ENCODE measurements at places on chromosomes 6 and 20.

DNA sequence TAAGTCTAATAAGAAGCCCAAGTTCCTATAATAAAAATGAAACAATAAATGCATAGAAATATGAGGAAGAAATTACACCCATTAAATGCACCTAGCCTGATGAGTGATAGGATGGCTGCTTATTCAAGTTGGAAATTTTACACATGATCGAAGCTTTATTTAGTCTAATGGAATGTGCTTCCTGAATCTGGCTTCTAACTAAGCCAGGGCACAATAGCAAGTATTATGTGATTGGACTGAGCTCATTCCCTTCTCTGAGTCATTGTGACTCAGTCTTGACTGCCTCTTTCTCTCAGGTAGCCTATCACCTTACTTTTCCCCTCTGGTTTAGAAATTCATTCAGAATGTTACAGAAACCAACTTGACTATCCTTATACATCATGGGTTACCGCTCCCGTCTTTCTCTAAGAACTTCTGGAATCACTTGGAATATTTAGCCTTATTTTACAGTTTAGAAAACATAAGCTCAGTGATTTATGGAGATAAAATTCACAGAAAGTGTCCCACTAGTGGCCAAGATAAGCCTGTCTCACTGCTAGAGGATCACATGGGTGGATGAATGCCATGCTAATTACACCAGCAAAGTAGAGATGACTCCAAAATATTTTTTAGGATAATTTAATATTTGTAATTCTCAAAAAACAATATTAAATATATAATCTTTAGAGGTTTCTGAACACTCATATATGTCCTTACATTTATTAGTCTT lies 505.3 kb upstream of the JAG1 start:
- DNase-seq = no peak

- DNase-seq = peak; percentile 3
Measured at GRCh38 chr6:98946879-98947410, 801 bp downstream of the FBXL4 start.

DNA sequence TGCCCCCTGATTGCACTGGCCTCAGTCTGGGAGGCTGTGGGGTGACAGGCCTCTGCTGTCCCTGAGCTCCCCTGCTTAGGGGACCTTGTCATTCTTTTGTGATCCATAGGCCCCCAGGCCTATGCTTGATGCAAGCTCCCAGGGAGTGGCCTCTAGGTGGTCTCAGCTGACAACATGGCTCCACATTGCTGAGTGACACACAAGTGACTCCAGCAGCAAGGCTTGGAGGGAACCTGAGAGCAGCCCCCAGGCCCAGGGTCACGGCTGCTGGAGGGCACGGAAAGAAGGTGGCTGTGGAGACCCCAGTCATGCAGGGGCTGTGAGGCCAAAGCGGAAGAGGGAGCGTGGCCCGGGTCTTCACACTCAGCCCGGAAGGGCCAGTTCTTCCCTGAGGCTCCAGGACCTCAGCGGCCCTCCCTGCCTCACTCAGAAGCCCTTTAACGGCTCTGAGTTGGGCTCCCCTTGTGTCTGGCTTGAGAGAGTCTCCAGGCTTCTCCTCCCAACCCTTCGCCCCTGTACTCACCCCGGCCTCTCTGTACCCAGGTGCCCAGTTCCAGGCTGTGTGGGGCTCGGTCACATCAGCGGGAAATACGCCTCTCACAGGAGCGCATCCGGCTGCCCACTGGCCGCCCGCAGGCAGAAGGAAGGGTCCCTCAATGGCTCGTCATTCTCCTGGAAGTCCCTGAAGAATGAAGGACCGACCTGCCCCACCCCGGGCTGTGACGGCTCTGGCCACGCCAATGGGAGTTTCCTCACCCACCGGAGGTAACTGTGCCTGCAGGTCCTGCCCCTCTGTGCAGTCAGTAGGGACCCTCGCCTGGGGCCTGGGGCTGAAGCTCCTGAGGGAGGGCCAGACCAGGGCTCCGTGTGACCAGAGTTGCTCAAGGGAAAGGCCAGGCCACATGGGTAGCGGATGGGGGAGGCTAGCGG lies 23.7 kb upstream of the PCMTD2 start:
- DNase-seq = no peak

- no peak for DNase-seq
Measured at GRCh38 chr6:150987371-150987828, 121.9 kb downstream of the MTHFD1L start.

DNA sequence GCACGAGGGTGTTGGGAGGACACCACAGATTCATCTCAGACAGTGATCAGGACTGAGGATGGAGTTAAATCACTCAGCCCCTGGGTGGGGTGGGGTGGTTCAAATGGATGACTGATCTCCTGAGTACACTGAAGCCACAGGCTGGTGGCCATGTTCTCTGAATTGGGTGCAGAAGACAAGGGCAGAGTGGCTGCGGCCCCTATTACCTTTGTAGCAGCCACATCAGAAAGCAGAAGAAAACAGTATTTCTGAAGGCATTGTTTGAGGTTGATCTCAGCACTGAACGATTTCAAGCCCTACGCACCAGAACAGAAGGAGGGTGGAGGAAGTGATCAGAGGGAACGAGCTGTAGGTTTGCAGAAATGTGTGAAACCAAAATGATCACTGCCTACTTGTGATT lies 71.6 kb downstream of the SH3BGRL2 start:
- no peak for DNase-seq

DNA sequence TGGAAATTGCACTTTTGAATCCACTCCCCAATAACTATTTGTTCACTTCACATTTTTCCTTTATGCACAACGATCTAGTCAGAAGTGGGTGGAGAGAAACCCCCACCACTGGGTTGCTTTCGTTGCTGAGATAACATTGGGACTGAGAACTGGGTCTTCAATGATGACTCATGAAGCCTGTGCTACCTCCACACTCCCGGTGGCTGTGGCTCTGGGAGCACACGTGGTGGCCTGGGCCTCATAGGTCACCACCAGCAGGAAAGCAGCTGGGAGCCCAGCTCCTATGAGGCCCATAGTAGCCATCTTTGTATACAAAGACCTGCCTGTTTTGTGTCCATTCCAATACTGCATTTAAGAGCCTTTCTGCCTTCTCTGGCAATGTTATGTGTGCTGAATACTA lies 178.0 kb upstream of the SASH1 start:
- no peak for DNase-seq

DNA sequence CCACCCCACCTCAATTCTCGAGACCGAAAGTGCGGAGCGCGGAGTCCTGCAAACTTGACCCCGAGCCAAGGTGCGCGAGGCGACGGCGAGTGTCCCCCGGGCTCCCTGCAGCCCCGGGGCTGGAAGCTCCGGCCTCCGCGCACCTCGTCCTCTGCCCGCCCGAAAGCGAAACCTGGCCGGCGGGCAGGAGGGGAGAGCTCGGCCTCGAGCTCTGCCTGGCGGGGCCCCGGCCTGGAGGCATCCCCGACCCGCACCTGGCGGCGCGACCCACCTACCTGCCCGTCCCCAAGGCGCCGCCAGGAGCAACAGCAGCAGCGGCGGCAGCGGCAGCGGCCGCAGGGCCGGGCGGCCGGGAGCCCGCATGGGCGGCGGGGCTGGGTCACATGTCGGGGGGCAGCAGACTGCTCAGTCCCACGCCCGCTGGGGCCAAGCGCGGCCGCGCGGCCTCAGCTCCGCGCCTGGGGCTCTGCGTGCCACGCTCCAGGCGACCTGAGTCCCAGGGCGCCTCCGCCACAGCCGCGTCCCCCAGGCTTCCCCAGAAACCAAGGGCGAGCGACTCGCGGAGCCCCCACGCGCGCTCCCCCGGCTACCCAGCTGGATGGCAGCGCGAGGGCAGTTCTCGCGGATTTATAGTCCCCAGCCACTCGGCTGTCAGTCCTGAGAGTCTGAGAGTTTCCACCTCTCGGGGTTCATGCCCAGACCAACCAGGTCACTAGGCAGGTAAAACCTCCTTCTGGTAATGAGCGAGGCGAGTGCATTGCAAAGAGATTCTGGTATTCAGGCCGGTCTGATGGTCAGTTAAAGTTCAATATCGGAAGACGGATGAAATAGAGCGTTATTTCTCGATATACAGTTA lies at the start of gene IL20RA:
IL20RA (minus strand) TSS at position 600 of the 856 bp plus-strand sequence; CDS start at position 363, 237 bp downstream.
- DNase-seq = no peak

GRCh38 chr20:59376109-59376841 lies 75.9 kb downstream of the EDN3 start:
- DNase-seq = no peak

DNA sequence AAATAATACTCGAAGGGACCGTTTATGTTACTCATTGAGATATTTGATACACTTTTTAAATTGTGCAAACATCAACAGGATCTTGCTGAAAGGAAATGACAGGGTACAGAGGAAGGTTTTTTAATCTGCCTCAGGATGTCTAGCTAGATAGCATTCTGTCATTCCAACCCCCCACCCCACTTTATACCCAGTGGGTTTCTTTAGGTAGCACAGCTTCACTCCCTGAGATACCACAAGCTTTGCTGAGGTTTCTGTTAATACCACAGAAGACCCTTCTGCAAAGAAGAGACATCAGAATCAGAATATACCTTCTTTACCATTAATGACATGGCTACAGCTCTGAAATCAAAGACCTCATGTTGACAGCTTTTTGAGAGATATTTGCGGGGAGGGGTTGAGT lies 1.3 kb downstream of the PHACTR2 start:
- DNase-seq = no peak

- DNase-seq = no peak
Measured at GRCh38 chr20:64189530-64189966, 25.3 kb downstream of the MYT1 start.

- no peak for DNase-seq
Measured at GRCh38 chr6:912871-913835, 220.2 kb upstream of the EXOC2 start.

- DNase-seq = no peak
Measured at GRCh38 chr6:149503872-149504271, 19.1 kb upstream of the ZC3H12D start.

- DNase-seq = no peak
Measured at GRCh38 chr6:75563032-75563431, 38.6 kb upstream of the SENP6 start.

DNA sequence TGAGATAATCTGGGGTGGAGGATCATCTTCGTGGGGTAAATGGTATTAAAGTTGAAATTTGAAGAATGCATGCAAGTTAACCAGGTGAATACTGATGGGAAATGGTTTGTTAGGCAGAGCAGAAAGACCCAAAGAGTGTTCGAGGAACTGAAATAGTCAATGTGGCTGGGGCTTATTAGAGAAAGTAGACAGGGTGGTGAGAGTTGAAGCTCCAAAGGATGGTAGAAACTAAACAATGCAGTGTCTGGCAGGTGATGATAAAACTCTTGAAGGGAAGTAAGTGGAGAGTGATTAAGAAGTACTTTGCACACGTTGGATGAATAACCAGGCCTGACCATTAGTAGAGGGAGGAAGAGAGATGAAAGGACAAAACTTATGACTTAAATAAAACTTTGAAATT lies 39.8 kb upstream of the CENPW start:
- DNase-seq = no peak

DNA sequence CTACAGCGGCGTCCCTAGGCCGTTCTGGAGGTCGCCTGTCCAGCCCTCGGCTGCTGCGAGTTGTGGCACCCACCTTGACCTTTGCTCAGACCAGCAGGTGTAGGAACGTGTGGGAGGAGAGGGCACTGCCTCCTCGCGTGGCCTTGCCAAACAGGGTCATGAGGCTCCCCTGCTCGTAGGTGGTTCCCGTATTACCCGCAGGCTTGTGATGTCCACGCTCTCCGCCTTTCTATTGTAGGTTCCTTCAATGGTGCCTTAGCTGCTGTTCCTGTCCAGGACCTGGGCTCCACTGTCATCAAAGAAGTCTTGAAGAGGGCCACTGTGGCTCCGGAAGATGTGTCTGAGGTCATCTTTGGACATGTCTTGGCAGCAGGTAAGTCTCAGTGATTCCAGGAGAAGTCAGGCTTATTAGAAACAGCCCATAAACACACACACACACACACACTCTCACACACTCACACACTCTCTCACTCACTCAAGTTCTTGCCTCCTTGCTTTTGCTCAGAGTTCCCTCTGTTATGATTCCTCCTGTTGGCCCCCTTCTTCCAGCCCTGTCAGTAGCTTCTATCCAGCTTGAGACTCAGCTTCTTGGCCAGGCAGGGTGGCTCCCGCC lies 942 bp downstream of the ACAT2 start:
- no peak for DNase-seq

- DNase-seq = no peak
Measured at GRCh38 chr6:156943166-156943565, 166.0 kb downstream of the ARID1B start.

DNA sequence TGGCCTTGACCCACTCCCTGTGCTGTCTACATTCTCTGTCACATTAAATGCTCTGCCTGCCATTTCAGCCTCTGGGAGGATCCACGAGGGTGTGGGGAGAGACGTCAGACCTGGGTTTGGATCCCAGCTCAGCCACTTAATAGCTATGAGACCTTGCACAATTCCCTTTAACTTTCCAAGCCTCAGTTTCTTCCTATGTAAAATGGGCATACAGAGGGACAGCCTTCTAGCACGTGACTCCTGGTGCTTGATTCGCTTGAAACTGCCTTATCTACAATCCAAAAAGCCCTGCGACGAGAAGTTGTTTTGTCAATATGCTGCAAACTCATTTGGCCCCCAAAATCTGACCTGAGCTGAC lies 40.0 kb downstream of the TOX2 start:
- DNase-seq = no peak

- no peak for DNase-seq
Measured at GRCh38 chr6:135280375-135281136, 99.4 kb downstream of the MYB start.

Measured in activated naive CD8-positive, alpha-beta T cell treated with anti-CD3 and anti-CD28 coated beads, Interleukin-2, amount 50 U/mL, for 16 hours (primary cell).